Activated effector memory CD4-positive, alpha-beta T cell treated with anti-CD3 and anti-CD28 coated beads, Interleukin-2, amount 50 U/mL, for 16 hours (primary cell): ENCODE measurements at places on chromosomes 6 and 20.

GRCh38 chr6:7391151-7391550 lies 1.5 kb downstream of the RIOK1 start:
- no peak for DNase-seq

DNA sequence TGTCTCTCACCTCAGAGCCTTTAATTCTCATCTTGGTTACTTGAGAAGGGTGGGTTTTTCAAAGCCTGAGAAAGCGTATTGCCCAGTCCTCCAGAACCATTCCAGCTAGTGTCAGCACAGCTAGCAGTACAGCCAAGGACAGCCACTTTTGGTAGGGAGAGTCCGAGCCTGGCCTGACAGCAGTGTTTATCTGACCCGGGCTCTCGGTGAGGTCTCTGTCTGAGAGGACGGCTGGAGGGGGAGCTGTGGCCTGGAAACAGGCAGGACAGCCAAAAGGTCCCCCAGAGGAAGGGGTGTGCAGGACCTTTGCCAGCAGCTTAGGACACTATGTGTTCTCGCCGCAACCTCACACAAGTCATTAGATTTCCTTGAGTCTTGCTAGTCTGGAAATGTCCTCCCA lies 38.8 kb downstream of the LYRM2 start:
- DNase-seq = peak; percentile 10

- no peak for DNase-seq
Measured at GRCh38 chr6:113564371-113565171, 292.6 kb upstream of the MARCKS start.

DNA sequence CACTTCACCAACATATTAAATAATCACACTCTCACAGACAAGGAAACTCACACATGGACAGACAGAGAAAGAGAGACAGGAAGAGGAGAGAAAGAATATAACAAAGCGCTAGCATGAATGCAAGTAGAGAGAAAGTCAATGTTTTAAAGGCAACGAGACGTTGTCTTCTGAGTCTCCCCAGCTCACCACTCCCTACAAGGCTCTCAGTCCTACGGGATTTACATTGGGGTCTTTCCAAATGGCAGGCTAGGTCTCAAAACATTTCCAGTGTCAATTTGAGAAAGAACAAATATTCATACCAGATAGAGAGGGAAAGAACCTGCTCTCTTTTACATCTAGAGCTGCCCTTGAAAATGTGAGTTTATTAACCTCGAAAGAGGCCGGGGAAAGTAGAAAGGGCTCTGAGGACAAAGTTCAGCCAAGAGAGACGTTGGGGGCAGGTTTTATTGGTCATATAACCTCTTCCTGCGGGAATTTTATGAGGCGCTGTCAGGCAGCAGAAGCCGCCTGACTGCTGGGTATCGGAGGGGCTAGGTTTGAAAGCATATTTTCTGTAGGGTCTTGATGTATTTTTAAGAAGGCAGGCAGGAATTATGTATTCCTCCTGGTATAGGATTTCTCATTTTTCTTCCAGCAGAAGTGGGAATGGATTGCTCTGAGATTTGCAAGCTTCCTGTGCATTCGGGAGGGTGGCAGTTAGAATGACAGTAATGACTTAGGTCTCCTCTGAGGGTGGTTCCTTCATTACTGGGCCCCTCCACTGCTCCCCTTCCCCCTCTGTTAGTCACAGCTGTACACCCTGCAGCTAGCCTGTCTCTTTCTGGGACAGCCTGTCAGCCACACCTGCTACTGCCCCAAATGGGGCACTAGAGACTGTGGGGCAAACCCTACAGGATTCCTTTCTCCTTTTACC lies 34.4 kb upstream of the KIF16B start:
- no peak for DNase-seq

DNA sequence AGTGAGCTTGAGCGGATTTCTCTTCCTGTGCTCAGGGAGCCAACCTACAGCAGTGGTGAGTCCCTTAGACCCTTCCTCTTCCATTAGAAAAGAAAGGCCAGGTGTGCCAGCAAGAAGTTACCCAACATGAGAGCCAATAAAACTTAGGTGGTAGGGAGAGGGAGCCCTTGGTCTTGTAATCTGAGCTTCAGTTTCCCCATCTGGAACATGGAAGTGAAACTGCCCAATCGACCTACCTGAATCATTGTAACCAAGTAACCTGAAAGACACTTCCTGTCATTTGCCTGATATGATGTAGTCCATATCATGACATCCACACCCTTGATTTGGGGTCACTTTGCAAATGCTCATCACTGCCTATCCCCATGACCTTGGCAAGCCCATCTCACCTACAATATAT lies 66.4 kb downstream of the MDGA1 start:
- DNase-seq = no peak

- DNase-seq = no peak
Measured at GRCh38 chr20:7375905-7376304, 564.4 kb downstream of the HAO1 start.

- no peak for DNase-seq
Measured at GRCh38 chr6:53466257-53466656, 78.6 kb downstream of the GCLC start.

DNA sequence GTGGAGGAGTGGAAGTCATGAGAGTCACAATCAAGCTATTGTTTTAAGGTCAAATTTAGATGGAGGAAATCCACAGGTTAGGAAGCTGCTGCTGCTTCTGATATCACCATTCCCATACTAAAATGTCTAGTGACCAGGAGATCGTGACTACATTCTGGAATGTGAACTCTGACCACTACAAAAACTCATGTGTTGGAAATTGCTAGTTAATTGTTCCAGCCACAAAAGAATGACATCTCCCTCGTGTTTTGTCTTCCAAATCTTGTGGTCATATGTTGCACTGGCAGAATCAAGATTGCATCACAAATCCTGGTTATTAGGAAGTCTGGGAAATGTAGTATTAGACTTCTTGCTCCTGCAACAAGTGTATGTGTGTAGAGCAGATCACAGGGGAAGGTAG lies 441.9 kb downstream of the CD109 start:
- DNase-seq = no peak

DNA sequence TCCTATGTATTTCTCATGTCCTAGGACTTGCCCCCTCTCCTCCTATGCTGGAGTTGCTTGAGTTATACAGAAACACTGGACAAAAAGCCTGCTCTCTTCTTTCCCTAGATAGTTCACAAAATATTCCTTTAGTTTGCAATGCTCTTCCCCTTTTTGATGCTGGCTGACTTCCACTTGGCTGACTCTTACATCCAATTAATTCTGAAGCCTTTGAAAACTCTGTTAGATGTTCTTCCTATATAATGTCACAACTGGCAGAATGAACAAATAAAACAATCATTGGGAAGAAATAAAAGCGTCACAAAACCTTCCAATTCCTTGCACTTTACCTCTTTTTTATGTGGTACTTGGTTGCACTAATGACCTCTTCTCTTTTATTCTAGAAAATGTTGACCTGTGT lies 253.8 kb upstream of the CITED2 start:
- no peak for DNase-seq

- no peak for DNase-seq
Measured at GRCh38 chr20:4074877-4075455, 59.6 kb upstream of the RNF24 start.

GRCh38 chr6:130783416-130784107 lies 43.6 kb upstream of the SMLR1 start:
- no peak for DNase-seq

DNA sequence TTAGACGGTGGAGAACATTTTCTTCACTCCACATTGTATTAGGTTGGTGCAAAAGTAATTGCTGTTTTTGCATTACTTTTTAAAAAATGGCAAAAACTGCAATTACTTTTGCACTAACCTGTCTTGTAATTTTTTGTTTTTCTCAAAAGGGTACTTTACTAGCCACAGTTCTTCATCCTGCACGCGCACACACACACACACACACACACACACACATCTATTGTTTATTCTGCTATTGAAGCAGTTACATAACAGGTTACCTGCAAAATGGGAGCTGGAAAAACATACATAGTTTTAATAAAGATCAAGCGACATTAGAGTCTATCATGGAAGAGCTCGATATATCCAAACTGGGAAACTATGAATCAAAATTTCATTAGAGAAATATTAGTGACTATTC lies 235.2 kb downstream of the SIM1 start:
- DNase-seq = no peak

DNA sequence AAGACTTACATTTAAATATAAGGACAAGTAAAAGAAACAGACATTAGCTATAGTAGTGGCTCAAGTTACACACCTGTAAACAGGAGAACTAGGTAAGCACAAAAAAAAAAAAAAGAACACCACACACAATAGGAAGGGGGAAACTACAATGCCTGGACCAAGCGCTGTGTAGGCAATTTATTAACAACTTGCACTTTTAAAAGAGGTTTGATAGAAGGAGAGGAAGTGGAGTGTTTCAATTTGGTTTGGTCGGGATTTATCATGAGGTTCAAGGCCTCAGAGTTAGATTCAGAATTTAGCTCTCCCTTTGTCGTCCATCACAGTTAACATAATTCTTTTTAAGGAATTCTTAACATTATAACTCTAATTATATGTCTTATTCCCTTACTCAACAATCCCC lies 1.1 kb upstream of the USP49 start:
- DNase-seq = no peak

DNA sequence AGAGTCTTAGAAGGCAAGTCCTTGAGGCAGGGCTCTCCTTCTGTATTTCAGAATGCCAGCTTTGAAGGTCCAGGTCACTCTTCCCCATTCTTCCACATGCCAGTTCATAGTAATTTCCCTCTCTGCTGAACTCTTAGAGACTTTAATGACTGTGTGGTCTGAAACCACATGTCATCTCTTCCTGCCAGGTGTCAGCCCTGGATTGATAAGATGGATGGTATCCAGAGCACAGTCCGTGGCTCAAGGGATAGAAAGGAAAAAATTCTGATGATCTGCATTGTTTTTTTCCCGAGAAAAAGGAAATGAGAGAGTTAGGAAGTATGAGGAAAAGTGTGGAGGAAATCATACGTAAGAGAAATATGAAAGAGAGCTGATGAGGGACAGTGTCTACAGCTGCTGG lies 250.9 kb downstream of the TPBG start:
- DNase-seq = no peak

- DNase-seq = no peak
Measured at GRCh38 chr6:3541006-3541585, 84.2 kb upstream of the SLC22A23 start.

- DNase-seq = no peak
Measured at GRCh38 chr6:140427842-140428241, 1053.4 kb upstream of the CITED2 start.

DNA sequence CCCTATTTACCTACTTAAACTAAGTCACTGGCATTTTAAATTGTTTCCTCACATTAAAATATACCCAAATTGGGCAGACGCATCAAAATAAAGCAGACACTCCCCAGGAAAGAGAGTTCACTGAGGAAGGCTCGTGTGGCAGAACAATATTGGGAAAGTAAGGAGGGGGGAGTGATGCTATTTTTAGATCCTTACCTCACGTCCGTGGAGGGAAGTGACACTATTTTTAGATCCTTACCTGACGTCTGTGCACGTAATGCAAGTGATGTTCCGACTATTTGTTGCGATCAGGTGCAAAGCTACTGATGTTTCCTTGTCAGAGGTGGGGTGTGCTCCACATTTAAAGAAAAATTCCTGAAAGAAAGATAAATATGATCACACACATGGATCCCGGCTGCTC lies 699.2 kb upstream of the AGPAT4 start:
- no peak for DNase-seq

DNA sequence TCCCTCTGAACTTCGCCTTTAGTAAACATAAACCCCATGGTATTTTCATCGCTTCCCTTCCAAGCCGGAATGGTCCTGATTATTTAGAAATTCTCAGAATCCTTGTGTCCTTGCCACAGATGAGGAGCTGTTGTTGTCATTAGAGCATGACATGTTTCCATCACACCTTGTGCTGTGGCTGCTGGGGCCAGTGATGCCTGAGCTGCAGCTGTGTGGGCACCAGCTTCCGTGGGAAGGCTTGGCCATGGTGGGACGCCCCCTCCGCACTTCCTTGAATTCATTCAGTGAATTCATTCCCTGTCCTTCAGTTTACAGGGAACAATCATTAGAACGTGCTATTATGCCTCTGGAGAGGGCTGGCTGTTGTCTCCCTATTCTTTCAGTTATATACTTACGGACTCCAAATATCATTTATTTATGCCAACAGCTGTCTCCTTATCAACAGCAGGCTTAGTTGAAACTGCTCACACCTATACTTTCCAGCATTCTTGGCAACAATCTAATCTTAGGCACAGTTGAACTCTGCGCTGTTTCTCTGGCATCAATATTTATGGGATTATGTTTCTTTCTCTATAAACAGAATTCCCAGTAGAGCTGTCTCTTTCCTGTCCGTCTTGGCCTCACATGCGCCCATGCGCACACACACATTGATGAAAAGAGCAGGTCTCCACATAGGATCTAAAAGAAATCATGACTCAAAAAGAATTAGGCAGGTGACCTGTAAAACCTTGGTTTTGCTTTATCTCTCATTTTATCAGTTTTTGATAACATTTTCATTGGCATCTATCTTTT lies 9.0 kb downstream of the ADGRF1 start:
- DNase-seq = no peak

DNA sequence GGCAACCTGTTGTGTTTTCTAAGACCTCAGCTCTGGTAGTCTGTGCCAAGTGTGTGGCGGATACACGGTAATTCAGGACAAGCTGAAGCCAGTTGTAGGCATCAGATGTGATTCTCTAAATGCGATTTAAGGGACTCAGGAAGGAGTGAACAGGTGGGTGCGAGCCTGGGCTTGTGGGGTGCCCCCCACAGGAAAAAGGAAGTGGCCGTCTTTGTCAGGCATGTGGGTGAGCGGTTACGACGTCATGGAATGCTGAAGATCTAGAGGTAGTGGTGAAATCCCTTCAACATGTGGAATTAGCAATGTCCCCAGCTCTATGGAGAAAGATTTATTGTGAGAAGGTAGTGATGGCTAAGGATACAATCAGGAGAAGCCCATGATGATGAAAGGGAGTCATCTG lies 95.1 kb upstream of the EXOC2 start:
- no peak for DNase-seq

GRCh38 chr6:17856306-17856705 lies 131.1 kb downstream of the KIF13A start:
- DNase-seq = no peak

GRCh38 chr6:169101981-169102380 lies 151.7 kb downstream of the THBS2 start:
- DNase-seq = no peak

DNA sequence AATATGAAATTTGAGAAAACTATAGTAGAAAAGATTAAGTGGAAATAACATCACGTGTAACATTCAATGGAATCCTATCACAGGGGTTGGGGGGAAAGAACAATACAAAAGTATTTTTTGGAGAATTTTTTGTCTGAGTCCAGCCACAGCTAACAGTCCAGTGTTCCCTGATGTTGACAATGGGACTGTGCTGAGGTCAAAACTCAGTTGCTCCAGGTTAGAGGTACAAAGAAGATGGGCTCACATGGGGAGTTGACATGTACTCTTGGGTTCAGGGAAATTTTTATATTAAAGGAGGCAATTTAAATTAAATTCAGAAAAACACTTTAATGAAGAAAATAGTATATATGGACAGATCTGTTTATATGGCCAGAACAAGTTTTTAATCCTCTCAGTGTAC lies 995 bp downstream of the MYCT1 start:
- DNase-seq = no peak

- no peak for DNase-seq
Measured at GRCh38 chr6:9200712-9201111, 765.4 kb upstream of the SLC35B3 start.
